ENCODE measurements at places on chromosomes 4 and X. TPM values are rescaled to one million over a fixed set of nuclear protein-coding genes. Genes with fewer than 3 reads are reported as not detected.

TMEM175 gene
- total RNA-seq: 24.5 TPM

SMIM43 gene
- not detected for total RNA-seq

EVC2 gene
- total RNA-seq: 0.69 TPM

PPP4R3C gene
- not detected for total RNA-seq

TMEM31 gene
- not detected for total RNA-seq

TLR3 gene
- not detected for total RNA-seq

SPANXN4 gene
- not detected for total RNA-seq

PLK4 gene
- total RNA-seq: 3.8 TPM

LDB2 gene
- total RNA-seq: not detected

BMX gene
- not detected for total RNA-seq

TBX22 gene
- total RNA-seq: not detected

SORBS2 gene
- not detected for total RNA-seq

SHROOM3 gene
- total RNA-seq: 0.55 TPM

PAGE4 gene
- not detected for total RNA-seq

- no peak for DNase-seq
Measured at GRCh38 chr4:121789455-121789854, 11.7 kb upstream of the EXOSC9 start.

DNA sequence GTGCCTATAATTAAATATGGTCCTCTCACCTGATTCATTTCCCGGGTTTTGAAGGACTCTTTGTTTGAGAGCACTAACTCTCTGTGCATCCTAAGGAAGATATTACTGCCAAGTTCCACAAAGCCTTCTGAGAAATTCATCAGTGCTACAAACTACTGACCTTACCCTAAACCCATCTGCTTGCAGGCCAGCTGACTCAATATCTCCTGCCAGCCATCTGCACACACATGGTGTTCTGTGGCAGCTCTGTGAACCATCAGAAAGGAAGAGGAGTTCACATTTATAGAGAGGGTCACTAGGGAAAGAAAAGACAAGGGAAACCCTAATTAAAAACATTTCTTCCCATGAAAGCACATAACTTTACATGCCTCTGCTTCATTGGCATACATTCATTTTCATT is 156.7 kb downstream of the ATP10D start:
- no peak for DNase-seq

- no peak for DNase-seq
Measured at GRCh38 chrX:138001226-138001625, 435.3 kb downstream of the ZIC3 start.

DNA sequence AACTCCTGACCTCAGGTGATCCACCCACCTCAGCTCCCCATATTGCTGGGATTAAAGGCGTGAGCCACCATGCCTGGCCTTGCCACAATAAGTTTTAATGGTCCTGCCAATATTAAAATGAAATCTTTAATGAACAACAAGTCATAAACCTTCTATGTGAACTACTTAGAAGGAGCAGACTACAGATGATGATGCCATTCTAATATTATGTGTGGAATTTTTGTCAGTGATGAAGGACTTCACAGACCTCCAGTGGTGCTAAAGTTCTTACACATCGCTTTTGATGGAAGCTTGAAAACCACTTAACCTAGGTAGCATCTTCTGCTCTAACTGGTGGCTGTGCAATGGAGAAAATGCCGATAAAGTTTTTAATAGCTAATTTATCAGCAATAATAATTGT is 331.4 kb downstream of the CCSER1 start:
- no peak for DNase-seq

- no peak for DNase-seq
Measured at GRCh38 chrX:40617566-40617965, 5.7 kb upstream of the MPC1L start.

DNA sequence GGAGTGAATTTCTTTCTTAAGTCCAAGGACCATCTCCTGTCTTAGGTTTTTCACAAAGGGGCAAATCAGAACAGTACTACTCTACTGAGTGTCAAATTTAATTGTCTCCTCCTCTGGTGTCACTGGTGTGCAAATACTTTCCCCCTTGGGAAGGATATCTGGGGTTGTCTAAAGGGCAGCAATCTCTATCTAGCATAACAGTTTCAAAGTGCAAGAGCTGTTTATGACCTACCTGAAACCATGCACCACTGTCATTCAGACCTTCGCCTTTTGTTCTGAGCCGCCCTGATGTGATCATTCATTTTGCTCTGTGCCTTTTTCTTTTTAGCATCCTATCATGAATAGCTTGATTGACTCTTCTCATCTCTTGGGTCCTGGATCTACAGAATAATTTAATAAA is 39.3 kb downstream of the IL1RAPL1 start:
- DNase-seq: no peak

DNA sequence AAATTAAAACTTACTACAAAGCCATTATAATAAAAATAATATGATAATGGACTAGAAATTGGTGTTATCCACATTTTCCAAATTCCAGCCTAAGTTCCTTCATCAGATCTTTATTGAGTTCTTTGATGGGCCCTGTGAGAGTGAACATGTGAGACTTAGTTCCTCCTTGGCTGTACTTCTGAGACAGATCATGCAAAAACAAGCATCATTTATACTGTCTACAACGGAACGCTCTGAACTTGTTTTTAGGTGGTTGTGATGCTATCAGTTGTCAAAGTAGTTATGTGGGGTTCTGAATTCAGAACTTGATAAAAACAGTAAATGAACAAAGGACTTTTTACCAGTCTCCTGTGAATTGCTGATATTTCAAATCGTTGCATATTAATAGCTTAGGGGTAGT is 48.9 kb downstream of the JADE3 start:
- no peak for DNase-seq

- DNase-seq: no peak
Measured at GRCh38 chr4:127685292-127685691, 44.9 kb upstream of the SLC25A31 start.

- DNase-seq: no peak
Measured at GRCh38 chrX:5155301-5155700, 1073.4 kb downstream of the NLGN4X start.

DNA sequence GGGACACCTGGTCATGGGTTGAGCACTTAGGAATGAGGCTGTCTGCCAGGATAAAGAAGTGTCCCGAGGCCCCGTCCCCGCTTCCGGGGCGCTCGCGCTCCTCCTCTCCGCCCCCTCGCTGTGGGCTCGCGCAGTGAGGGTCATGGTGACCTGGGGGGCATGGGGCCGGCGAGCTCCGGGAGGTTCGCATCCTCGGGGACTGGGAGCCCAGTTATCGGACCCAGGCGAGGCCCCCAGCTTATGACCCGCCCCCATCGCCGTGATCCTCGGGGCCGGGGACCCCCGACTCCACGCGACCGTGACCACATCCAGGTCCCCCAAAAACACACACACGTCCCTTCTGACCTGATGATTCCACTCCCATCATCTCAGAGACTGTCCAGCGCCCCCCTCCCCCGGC is 35.3 kb upstream of the SRPX start:
- no peak for DNase-seq

DNA sequence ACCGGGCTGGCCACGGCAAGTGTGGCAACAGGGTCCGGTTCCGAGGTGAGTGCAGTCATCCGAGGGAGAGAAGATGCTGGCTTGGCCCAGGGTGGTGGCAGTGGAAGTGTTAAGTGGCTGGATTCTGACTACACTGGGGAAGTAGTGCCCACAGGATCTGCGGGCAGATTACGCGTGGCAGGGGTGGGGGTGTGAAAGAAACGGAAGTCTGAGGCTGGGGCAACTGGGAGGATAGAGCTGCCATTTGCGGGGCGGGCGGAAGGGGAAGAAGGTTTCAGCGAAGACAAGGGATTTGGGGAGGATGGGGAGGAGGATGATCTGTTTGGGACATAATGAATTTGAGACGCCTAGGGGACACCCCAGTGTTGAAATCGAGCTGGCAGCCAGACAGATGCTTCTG is 5.3 kb downstream of the RS1 start:
- no peak for DNase-seq

DNA sequence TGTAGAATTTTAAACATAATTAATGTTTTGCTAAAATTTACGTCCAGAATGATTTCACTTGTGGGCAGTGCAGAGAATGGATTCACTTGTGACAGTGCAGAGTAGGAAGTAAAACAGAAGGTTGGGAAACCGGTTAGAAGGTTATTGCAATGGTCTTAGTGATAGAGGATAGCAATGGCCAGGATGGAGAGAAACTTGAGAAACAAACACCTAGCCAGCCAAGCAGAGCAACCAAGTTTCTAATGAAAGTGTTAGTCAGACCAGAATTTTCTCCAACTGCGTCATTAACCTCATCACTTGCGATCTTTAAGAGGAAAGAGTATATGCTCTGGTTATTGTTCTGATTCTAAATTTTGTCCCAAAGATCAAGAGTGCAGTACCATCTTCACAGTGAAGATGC is 50.0 kb upstream of the TBC1D9 start:
- no peak for DNase-seq

DNA sequence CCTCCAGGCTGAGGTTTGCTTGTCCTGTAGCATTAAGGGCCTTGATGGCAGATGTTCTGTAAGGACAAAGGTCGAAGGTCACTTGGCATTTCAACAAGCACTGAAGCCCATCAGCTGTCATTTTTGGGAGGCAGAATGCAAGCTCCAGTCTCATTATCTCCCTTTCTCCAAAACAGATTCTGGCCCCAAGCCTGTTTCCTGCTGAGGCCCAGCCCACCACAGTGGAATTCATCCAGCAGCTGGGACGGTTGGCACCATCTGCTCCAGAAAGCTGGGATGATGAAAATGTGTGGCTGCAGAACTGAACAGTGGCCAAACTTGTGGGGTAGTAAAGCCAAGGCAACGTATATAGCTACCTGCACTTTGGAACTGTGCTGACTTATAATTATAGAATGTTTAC is 17.7 kb upstream of the PPEF2 start:
- DNase-seq: no peak

DNA sequence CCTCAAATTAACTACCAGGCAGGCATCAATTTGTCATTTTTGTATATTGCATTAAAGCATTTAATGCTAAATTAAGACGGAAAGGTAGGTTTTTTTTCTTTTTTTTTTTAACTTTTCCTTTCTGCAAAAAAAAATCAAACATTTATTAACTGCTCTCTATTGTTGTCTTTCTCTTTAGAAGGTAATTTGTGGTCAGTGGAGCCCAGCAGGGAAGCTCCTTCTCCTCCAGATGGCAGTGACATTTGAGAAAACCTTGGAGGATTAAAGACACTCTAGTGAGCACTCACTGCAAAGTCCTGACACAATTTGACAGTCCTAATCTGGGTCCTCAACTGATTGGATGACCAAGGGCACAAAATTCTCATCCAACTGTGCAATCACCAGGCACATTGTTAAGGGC is 102.4 kb downstream of the SLIT2 start:
- DNase-seq: no peak

- no peak for DNase-seq
Measured at GRCh38 chr4:40995850-40996249, 218.5 kb downstream of the APBB2 start.

DNA sequence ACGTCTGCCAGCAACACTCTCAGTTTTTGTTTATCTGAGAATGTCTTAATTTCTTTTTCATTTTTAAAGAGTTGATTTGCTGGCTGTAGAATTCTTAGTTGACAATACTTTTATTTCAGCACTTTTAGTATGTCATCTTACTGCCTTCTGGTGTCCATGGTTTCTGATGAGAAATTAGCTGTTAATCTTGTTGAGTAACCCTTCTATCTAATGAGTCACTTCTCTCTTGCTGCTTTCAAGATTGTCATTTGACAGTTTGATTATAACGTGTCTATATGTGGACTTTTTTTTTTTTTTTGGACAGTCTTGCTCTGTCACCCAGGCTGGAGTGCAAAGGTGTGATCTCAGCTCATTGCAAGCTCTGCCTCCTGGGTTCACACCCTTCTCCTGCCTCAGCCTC is 24.0 kb upstream of the TMEM255A start:
- no peak for DNase-seq

- DNase-seq: no peak
Measured at GRCh38 chr4:82247171-82247570, 126.6 kb downstream of the HNRNPD start.

DNA sequence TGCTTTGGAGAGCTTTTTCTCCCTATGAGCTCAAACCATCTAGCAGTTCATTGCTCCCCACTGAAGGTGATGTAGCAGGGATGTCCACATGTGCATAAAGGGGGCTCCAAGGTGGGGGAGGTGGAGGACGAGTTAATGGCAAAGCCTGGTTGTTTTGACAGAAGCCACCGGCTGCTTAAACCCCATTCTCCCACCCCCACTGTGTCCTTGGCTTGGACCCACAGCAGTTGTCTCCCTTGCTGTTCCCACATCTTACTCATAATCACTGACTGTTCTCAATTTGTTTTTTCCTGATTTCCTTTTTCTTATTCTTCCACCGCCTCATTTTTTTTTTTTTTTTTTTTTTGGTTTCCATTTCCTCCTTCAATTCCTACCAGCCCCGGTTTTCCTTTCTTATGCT is 72.7 kb downstream of the GEMIN8 start:
- no peak for DNase-seq

- DNase-seq: no peak
Measured at GRCh38 chr4:3021127-3021526, 53.2 kb downstream of the HTT-AS start.

GRCh38 chrX:134971926-134972325 is 18.9 kb upstream of the SMIM10 start:
- no peak for DNase-seq

- no peak for DNase-seq
Measured at GRCh38 chr4:87337361-87337760, 14.7 kb upstream of the HSD17B13 start.

DNA sequence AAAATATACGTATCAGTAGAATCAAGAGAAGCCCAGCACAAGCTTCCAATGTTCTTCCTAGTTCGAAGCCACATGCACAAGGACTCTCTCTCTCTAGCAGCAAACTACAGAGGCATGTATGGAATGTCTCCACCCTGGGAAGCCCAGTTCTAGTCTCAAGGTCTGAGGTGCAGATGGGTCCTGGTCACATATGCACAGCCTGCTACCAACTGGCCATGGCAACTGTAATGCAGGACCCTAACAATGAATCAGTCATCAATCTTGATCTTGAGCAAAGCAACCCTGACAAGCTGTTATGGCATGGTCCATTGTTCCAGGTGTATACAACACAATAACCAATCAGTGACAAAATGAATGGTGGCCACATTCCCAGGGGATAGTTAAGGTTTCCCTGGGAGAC is 55.8 kb downstream of the MBNL3 start:
- DNase-seq: no peak

DNA sequence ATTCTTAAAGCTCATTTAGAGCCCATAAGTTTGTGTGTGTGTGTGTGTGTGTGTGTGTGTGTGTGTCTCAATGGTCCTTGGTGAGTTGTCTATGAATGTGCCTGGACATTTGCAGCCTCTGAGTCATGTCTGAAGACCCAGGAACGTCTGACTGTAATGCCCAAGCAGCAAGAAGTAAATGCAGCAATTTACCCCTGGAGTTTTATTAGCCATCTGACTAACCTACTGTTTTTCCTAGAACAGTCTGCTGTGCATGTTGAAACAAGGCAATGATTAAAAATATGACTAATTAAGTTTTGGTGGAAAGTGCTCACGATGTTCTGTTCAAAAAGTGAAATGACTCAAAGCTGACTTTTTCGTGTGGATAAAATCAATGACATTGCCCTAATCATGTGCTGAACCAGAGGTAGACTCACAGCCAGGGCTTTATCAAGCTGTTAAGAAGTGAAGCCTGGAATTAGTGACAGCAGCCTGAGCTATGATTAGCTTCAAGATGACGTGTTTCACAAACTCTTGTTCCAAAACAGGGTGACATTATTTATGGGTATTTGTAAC is 201.6 kb downstream of the CPE start:
- DNase-seq: no peak

GRCh38 chr4:10164877-10165283 is 48.3 kb upstream of the WDR1 start:
- no peak for DNase-seq

Data from activated B cell treated with CpG ODN at 0.5 μM for 24 hours (primary cell).